Activated CD4-positive, alpha-beta T cell treated with anti-CD3 and anti-CD28 coated beads, Interleukin-2, amount 10 ng/mL, durations not matched to agents 7 days and 5 days (primary cell): ENCODE measurements at places on chromosomes 4 and X. TPM values are rescaled to one million over a fixed set of nuclear protein-coding genes. Genes with fewer than 3 reads are reported as not detected.

Gene CLCN5
- total RNA-seq: 3.6 TPM

Gene NCBP2L
- total RNA-seq: not detected

Gene RGN
- not detected for total RNA-seq

Gene FAM47A
- not detected for total RNA-seq

Gene ZNF674
- 5.3 TPM for total RNA-seq

Gene EFNB1
- 3.8 TPM for total RNA-seq

Gene OPRPN
- not detected for total RNA-seq

Gene AP1AR
- total RNA-seq: 10.0 TPM

Gene RTL5
- total RNA-seq: 0.07 TPM

Gene ANAPC4
- total RNA-seq: 37.5 TPM

Gene ARHGAP36
- not detected for total RNA-seq

Gene VCX3A
- total RNA-seq: not detected

Gene SPIN3
- total RNA-seq: 10.1 TPM

Gene EPGN
- total RNA-seq: 0.23 TPM

Gene FABP2
- total RNA-seq: not detected

Gene CPE
- not detected for total RNA-seq

Gene TENM3
- not detected for total RNA-seq

Gene BMX
- total RNA-seq: not detected

Gene MAGEE1
- 4.7 TPM for total RNA-seq

Gene DCHS2
- total RNA-seq: not detected

Gene PF4V1
- total RNA-seq: not detected

Gene ITGB1BP2
- 4.4 TPM for total RNA-seq

Gene RBM47
- 1.0 TPM for total RNA-seq

Gene TKTL1
- 4.2 TPM for total RNA-seq

Gene SOWAHD
- total RNA-seq: 3.1 TPM

Gene TXK
- 50.1 TPM for total RNA-seq

Gene GAGE13
- not detected for total RNA-seq

Gene F8
- 4.6 TPM for total RNA-seq

Gene CACNA1F
- 0.33 TPM for total RNA-seq

Gene ASB9
- total RNA-seq: 0.44 TPM

Gene CT45A5
- total RNA-seq: not detected

Gene DUSP21
- not detected for total RNA-seq

Gene AMBN
- total RNA-seq: not detected

Gene XAGE2
- total RNA-seq: not detected

Gene PNMA3
- 1.9 TPM for total RNA-seq

Gene RHOXF2
- not detected for total RNA-seq

Gene AWAT2
- total RNA-seq: not detected

Gene ZAR1
- not detected for total RNA-seq

Gene TKTL2
- not detected for total RNA-seq

Gene MAGEA10
- total RNA-seq: not detected

Gene UGT2B11
- total RNA-seq: not detected

Gene SRP72
- 135 TPM for total RNA-seq

Gene TEX13C
- not detected for total RNA-seq

Gene IBSP
- total RNA-seq: not detected

Gene NPY1R
- total RNA-seq: not detected

Gene TEX11
- total RNA-seq: not detected
